ENCODE measurements at places on chromosomes 7 and 10.

- DNase-seq: no peak
These were observed 199.3 kb downstream of the PARD3 start for GRCh38 chr10:34615770-34616169.

DNA sequence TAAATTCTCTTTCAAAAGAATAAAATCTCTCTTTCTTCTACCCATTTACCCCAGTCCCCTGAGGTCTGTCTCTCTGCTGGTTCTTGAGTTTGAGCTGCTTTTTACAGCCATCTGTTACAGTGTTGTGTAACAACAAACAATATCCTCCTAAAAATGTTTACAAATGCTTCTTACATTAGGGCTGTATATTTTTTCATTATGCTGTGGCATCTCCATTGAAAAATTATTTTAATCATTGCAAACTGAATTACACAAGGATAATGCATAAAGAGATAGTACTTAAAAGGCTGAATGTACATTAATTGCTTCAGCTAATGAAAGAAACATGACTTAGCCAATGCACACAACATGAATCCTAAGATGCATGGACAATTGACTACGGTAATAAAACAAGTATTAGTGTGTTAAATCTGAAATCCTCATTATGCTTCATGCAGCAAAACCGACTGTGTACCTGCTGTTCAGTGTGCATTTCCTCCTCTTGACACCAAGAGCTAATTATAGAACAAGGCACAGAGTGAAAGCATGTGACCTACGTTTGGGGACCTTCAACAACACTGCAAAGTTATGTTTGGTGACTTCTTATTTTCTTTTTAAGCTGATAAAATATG lies 181.7 kb upstream of the RHOBTB1 start:
- no peak for DNase-seq

- no peak for DNase-seq
These were observed 86.2 kb upstream of the DYNC1I1 start for GRCh38 chr7:95686109-95686508.

GRCh38 chr7:30933124-30933974 lies 21.7 kb downstream of the AQP1 start:
- DNase-seq: no peak

- DNase-seq: no peak
These were observed 41.0 kb downstream of the KIAA1217 start for GRCh38 chr10:24249829-24250415.
